Ascending aorta (tissue), 2 donors: ENCODE measurements at places on chromosomes 13 and 19. TPM values are rescaled to one million over a fixed set of nuclear protein-coding genes. Genes with fewer than 3 reads are reported as not detected.

Gene IL4I1
- total RNA-seq, result 0.96 TPM

DNA sequence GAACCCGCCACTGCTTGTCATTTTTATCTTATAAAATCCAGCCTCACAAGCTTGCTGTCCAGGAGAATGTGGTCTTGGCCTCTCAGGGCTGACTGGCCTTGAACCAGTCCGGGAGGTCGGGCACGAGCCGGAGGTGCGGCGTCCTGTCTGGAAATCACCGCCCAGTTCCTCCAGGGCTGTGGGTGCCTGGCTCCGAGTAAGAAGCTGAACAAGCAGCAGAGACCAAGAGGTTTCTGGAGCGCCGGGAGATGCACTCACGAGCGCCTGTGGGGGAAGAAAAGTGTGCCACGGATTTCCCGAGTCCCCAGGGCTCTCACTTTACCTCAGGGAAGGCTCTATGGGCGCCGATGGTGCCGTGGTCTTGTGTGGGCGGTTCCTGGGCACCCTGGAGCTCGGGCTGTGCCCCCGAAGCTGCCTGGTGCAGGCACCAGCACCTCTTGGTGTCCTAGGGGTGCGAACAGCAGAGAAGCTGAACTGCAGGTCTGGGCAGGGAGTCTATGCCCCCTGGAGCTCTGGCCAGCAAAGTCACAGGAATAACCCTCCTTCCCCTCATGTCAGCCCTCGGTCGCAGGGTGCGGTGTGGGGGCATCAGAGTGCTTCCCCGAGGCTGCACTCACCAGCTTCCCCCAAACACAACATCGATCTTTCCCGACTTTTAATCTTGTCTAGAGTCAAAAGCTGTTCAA, 50.0 kb downstream of the GAS6 start:
- H3K27ac ChIP-seq, result peak overlapping the region; percentile 71
- no peak for DNase-seq
- H3K4me3 ChIP-seq, result no peak overlapping the region
- no peaks in the 10 kb centered on the region for H3K27me3 ChIP-seq
- peaks cover 4% of the 10 kb centered on the region for H3K36me3 ChIP-seq

GRCh38 chr19:4870025-4870700, 2.7 kb upstream of the PLIN3 start:
- H3K27me3 ChIP-seq, result no peaks in the 10 kb centered on the region
- H3K4me1 ChIP-seq, result peaks cover 17% of the 10 kb centered on the region
- no peak overlapping the region for H3K27ac ChIP-seq
- H3K4me3 ChIP-seq, result no peak overlapping the region
- no peaks in the 10 kb centered on the region for H3K36me3 ChIP-seq
- peak; percentile 77 for DNase-seq

GRCh38 chr19:2474232-2475017, 1.5 kb upstream of the GADD45B start:
- H3K4me3 ChIP-seq, result peak overlapping the region; percentile 94
- no peaks in the 10 kb centered on the region for H3K27me3 ChIP-seq
- H3K27ac ChIP-seq, result peak overlapping the region; percentile 88
- DNase-seq, result peak; percentile 96
- H3K4me1 ChIP-seq, result peaks cover 14% of the 10 kb centered on the region

DNA sequence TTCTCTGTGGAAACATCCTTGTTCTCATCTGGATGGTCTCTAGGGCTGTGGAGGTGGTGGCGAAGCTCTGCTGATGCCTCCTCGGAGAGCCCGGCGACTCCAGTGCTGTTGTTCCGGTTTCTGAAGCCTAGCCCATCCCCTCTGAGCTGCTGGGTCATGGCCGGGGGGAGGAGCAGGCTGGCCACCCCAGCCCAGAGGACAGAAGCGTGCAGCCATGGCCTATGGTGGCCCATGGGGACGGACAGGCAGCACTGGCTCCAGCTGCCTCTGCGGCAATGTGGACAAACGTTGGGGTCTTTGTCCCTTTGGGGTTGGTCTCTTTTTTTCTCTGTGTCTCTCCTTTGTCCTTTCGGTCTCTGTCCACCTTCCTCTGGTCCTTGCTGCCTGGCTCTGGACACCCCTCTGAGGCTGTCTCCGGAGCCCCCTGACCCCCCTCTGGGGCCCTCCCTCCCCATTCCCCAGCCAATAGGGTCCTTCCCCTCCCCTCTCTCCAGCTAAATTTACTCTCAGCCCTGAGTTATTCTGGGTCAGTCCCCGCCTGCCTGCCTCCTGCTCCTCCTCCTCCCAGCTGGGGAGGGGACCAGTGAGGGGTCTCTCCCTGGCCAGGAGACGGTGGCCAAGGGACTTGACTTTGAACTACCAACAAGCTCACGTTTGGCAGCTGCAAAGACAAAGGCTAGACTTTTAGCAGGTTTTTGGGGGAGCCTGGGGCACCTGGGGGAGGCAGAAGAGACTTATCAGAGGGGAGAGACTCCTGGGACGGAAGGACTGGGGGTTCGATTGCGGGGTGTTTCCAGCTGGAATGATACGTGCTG, at the start of gene HRC:
HRC (minus strand) TSS at position 392 of the 815 bp plus-strand sequence; CDS start at position 233, 159 bp downstream.
- DNase-seq, result no peak
- H3K27ac ChIP-seq, result peak within 1 kb of the TSS; percentile 60

Gene TEX26
- total RNA-seq, result not detected
